NCI-H524 (cell line): ENCODE measurements at places on chromosomes 1 and 21.

DNA sequence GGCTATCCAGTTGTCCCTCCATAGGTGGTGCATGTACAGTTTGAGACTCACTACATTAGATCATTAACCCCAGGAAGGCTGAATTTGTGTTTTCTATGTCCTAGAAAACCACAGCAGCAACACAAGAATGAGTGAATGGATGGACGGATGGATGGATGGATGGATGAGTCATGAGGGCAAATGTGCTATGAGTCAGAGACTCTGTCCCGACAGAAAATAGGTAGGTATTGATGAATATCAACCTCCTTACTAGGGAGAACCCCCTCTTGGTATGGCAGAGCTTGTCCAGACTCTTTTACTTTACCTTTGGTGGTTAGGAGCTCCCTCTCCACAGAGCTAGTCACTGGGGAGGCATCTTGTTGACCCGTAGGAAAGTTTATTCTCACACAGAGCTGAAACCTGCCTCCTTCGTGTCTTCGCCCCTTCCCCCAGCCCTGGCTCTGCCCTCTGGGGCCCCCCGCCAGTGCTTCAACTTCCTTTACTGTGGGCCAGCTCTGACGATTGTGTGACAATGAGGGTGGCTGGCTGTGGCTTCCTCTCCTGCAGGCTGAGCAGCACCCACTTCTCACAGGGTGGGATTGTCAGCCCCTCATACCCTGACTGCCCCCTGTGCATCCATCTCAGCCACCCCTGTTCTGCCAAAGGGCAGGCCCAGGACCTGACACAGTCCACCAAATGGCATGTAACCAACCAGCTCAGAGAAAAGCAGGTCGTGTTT, 145.2 kb downstream of the FOXD2 start:
- no peak for DNase-seq

DNA sequence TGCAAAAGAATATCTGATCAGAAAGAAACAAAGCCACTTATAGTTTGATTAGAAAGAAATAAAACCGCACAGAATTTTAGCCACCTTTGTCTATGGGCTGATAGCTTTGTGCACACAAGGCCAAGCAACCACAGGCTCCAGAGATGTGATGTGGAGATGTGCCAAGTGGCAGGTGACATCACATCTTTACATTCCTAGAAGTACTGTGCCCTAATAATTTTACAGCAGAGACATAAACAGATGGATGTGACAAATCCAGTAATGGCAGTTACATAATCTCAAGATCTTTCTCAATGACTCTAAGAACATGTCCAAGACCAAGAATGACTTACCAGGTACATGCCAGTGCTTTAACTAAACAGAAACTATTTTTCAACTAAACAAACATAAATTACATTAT, 159.5 kb downstream of the LTN1 start:
- peak; percentile 70 for DNase-seq

GRCh38 chr1:53689736-53690326, 49.1 kb downstream of the GLIS1 start:
- no peak for DNase-seq

- peak; percentile 9 for DNase-seq
These were observed 28.2 kb downstream of the TCEANC2 start for GRCh38 chr1:54081306-54082270.
